C1 segment of cervical spinal cord (tissue), 14 donors: ENCODE measurements at places on chromosomes 13 and 19.

DNA sequence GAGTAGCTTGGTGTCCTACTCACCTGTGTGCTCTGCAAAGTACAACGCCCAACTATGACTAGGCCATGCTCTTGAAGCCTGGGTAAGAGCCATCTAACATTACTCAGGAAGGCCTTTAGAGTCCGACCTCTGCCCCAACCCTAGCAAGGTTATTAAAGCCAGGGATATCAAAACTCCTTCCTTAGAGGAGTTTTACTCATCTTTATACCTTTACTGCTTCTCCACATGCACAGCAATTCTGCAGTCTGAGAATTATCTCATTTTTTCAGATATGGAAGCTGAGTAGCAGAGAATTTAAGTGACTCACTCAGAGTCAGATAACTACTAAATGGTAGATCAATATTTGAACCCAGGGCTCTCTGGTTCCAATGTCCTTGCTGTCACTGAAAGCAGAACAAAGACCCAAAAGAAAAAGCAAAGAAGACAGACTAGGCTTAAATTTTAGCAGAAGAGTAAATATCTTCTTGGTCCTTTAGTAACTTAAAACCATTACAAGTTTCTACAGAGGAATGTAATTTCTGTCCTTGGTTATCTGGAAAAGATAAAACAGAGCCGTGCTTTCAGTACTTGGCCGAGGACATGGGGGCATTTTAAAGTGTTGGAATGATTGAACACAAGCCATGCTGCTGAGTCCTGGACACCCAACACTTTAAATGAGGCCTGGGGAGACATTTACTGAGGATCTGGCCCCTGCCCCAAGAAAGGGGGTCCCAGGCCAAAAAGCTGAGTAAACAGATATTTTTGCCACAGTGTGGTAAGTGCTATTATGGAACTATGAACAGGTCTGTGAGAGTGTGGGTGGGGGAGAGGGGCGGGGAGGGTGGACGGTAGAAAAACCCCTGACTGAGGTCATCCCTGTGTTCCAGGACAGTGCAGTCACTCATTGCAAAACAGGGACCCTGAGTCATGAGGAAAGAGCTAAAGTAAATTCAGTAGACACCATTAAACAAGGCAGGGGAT lies 18.4 kb upstream of the KPNA3 start:
- no peak for DNase-seq

DNA sequence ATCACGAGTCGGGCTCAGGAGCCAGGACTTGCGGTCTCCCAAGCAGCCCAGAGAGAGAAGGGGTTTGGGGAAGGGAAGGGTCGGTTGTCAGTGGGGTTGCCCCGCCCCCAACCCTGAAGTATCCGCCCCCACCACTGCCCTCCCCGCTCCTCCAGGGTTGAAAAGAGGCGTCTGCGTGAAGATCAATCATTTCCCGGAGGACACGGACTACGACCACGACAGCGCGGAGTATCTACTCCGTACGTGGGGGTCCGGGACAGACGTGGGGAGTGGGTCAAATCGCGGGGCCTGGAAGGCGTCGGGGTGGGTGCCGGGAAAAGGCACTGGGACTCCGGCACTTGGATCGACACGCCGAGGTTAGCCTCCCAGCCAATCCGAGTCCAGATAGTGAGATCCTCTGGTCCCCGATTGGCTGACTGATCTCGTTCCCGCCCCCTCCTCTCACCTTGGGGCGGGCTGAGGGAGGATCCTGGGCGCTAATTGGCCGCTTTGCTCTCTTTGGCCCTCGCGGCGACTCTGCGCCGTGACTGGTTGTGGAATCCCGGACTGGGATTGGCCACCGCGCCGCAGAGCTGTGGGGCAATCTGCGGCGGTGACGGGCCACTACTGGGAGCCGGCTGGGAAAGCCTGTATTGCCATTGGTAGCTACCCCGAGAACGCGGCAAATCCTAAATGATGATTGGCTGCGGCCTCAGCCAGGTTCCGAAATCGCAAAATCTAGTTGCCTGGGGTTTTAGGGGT lies 13.3 kb upstream of the CACNG6 start:
- peak; percentile 24 for DNase-seq

- DNase-seq, result peak; percentile 42
These were observed at the start of gene DENND1C for GRCh38 chr19:6481541-6482342. DENND1C (minus strand) TSS chr19:6481787; CDS start chr19:6481695, 92 bp downstream.

GRCh38 chr19:6725513-6726231 lies 5.2 kb upstream of the C3 start:
- DNase-seq, result no peak

DNA sequence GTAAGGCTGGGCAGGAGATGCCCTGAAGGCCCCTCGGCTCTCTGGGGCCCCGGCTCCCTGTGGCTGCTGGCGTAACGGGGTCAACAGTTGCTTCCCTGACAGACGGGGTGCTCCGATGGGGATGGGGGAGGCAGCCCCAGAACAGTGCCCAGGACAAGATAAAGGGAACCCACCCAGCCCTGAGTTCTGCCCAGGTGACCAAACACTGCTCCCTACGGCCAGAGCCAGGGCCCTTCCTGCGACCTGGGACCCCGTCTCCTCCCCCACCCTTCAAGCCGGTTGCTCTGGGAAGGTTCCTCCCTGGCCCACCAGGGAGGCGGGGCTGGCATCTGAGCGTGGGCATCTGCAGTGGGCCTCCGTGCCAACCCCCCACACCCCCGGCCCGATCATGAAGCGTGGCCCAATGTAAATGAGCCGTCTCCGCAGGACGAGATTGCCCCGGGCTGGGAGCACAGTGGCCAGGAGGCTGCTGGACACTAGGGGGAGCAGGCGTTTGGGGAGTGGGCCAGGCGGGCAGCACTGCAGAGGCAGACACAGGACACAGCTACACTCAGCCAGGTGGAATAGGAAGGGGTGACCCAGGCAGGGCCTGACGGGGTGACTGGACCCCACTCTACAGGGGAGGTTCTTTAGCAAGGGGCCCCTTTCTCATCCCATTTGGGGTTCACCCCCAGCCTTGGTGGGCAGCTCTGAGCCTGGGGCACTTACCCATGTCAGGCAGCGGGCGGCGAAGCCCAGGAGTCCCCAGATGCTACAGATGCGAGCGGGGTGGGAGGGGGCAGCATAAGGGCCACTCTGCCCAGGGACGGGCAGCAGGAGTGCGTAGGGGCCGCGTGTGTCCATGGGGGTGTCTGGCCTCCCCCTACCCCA lies 1.2 kb upstream of the NKPD1 start:
- no peak for DNase-seq

DNA sequence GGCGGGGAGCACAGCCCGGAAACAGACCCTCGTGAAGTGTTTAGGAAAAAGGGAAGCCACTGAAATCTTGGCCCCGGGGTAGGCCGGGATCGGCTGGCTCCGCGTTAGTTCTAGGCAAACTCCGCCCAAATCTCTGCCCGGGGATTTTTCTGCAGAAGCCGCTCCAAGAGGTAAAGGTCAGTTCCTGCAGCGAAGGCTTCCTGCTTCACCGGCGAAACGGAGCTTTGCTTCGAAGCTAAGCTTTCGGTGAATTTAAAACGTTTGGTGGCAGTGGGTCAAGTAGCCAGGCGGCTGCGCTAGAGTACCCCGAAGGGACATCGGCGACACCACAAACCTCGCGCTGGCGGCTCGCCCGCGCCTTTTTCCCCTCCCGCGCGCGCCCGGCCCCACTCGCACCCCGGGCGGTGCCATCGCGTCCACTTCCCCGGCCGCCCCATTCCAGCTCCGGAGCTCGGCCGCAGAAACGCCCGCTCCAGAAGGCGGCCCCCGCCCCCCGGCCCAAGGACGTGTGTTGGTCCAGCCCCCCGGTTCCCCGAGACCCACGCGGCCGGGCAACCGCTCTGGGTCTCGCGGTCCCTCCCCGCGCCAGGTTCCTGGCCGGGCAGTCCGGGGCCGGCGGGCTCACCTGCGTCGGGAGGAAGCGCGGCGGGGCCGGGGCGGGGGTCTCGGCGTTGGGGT lies 441 bp downstream of the GJB2 start:
- no peak for DNase-seq
